ENCODE measurements at places on chromosomes 13 and 19. TPM values are rescaled to one million over a fixed set of nuclear protein-coding genes. Genes with fewer than 3 reads are reported as not detected.

- H3K27ac ChIP-seq = no peak overlapping the region
- peaks cover 39% of the 10 kb centered on the region for H3K36me3 ChIP-seq
- no peaks in the 10 kb centered on the region for H3K27me3 ChIP-seq
- H3K4me1 ChIP-seq = peaks cover 9% of the 10 kb centered on the region
Measured at GRCh38 chr13:45989607-45990006, 62.9 kb downstream of the ZC3H13 start.

DNA sequence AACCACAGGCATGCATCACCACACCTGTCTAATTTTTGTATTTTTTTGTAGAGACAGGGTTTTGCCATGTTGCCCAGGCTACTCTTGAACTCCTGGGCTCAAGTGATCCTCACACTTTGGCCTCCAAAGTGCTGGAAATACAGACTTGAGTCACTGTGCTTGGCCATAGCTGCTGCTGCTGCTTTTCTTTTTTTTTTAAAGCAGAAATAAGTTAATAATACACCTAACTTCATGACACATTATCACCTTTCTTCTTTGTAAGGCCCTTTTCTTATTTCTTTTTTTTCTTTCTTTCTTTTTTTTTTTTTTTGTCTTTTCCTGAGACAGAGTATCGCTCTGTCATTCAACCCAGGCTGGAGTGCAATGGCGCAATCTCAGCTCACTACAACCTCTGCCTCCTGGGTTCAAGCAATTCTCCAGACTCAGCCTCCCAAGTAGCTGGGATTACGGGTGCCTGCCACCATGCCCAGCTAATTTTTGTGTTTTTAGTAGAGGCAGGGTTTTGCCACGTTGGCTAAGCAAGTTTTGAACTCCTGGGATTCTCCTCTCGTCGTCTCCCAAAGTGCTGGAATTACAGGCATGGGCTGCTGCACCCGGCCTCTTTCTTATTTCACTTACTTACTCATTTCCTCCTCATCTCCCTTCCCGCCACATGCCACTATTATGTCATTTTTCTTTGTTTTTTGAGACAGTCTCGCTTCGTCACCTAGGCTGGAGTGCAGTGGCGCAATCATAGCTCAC lies 8.7 kb downstream of the SHKBP1 start:
- H3K4me1 ChIP-seq = peaks cover 38% of the 10 kb centered on the region
- H3K27me3 ChIP-seq = no peaks in the 10 kb centered on the region
- H3K36me3 ChIP-seq = peaks cover 9% of the 10 kb centered on the region
- DNase-seq = no peak

DNA sequence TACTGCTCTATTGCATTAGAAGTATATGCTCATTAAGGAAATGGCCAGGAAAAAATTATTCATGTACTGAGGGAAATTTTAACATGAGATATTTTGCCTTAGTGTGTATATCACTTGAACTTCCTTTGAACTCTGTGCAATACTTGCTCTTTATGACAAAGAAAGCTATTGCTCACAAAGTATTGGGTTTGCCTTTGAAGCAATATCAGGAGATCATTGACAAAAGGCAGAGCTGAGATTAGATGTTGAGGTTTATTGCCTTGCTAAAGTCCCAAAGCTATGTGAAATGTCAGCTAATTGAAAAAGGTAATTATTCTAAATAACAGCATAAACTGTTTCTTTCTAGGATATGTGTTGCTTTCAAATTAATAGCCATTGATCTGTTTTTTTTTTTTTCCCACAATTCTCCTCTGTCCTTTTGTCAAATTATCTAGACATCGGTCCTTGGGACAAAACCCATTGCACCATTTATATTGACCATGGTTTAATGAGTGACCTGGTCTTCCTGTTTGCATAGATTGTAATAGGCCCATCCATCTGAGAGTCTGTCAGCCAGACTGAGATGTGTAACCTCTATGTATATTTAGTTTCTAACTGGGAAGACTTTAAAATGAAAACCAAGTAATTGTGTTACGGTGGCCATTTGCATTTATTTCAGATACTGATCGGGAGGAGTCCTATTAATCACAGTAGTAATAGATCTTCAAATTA lies 752.7 kb upstream of the GPC6 start:
- H3K27ac ChIP-seq = no peak overlapping the region
- H3K27me3 ChIP-seq = no peaks in the 10 kb centered on the region
- DNase-seq = no peak
- H3K4me1 ChIP-seq = no peaks in the 10 kb centered on the region
- H3K36me3 ChIP-seq = no peaks in the 10 kb centered on the region

PRRG2 gene
- total RNA-seq = 1.0 TPM

ZNF667 gene
- total RNA-seq = not detected

CBY2 gene
- total RNA-seq = not detected

All from neural crest cell (in vitro differentiated cells).